ENCODE measurements at places on chromosomes 16 and 17.
A peak's percentile ranks its signal among the peaks of the same experiment; 100 is the strongest.

- DNase-seq, result no peak
Measured at GRCh38 chr17:27915709-27916108, 22.5 kb upstream of the LYRM9 start.

DNA sequence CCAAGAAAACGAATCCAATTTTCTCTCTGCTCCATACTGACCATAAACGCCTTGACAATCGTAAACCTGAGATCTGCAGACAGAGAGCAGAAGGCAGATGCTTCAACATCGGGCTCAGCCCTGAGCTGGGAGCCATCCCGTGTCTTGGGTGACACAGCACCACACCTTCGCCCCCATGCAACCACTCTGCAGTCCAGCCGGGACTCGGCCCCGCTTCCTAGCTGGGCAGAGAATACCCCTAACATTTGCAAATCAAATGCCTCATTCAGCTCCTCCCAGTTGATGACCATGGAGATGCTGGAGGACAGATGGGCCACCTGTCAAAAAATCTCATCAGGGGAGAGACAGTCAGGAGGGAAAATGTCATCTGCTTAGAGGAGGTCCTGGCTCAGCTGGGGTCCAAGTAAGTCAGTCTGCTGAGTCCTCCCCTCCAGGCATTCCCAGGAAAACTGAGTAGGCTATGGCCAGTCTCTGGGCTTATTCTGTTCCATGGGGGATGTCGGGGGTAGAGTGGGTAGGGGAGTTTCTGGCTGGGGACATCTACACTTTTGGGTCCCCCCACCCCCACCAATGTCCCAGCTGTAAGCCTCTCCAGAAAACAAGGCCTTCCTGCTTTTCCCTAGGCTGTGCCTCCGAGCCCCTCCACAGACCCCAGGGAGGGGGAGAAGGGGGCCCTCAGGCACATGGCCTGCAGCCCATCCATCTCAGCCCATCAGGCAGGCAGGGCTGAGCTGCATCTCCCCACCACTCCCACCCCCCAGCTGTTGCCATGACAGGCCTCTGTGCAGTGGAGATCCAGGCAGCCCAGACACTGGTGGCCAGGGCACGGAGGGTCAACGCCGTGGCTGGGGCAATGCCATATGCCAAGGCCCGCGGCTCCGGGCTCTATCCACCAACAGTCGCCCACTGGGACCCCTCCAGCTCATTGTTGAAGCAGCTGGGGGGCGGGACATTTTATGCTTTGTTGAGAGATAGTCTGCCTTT lies 158.6 kb downstream of the AXIN2 start:
- peak; percentile 23 for DNase-seq

- DNase-seq, result no peak
Measured at GRCh38 chr17:31078290-31078689, 16.5 kb upstream of the NF1 start.

GRCh38 chr16:83768986-83769385 lies 38.8 kb upstream of the HSBP1 start:
- no peak for DNase-seq

DNA sequence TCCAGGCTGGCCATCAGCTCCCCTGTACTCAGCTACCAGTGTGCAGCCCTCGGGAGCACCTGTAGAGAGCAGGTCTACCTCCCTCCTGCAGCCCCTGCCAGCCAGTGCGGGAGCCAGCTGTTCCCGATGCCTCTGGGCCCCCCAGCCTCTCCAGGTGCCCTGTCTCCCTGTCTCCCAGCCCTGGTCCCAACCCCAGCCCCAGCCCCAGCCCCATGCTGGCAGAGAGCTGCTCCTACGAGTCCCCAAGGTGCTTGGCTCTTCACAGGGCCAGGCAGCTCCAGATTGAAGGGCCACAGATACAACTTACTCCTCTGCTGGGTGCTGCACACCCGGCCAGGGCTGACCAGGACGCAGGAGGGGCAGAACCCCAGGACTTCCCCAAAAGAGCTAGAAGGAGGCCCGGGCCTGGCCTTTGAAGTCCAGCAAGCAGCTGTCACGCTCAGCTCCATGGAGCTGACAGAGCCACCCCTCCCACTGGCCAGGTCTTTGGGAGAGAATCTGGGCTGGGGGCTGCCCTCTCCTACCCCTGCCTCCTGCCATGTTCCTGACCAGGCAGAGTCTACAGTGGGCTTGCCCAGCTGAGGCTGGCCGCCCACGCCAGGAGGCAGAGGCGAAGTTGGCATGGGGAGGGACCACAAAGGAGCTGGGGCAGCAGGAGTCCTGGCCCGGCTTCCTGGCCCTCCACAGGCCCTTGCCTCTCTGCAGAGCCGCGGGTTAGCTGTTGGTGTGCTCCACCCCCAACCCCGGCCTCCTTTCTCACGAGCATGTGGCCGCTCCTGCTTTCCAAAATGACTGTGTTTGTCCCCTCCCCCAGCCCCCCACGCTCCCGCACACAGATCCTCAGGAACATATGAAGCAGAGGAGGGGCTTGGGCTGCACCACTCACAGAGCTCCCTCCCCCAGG lies 9.5 kb upstream of the ADAM11 start:
- no peak for DNase-seq

DNA sequence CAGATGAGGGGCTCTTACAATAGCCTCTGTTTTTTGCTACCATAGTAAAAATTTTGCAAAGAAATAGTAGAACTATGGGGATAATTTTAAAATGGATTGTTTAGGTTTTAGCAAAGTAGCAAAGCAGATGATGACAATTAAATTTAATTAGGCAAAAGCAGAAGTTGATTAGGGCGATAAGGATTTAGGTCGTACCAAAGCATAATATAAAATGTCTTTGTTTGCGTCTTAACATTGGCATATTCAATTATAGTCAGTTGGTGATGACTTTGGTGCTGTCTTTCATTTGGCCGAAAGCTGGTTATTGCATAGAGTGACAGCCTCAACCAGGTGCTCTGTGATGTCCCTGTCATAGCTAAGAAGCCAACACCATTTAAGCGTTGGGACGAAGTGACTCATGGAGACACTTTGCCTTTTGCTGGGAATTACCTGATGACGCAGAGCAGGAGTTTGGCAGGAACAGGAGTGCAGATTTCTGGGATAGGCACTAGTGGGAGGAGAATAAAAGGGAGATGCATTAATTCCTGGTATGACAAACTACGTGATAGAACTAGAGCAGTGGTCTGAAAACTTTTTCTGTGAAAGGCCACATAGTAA lies 38.3 kb downstream of the MAP2K6 start:
- DNase-seq, result no peak

DNA sequence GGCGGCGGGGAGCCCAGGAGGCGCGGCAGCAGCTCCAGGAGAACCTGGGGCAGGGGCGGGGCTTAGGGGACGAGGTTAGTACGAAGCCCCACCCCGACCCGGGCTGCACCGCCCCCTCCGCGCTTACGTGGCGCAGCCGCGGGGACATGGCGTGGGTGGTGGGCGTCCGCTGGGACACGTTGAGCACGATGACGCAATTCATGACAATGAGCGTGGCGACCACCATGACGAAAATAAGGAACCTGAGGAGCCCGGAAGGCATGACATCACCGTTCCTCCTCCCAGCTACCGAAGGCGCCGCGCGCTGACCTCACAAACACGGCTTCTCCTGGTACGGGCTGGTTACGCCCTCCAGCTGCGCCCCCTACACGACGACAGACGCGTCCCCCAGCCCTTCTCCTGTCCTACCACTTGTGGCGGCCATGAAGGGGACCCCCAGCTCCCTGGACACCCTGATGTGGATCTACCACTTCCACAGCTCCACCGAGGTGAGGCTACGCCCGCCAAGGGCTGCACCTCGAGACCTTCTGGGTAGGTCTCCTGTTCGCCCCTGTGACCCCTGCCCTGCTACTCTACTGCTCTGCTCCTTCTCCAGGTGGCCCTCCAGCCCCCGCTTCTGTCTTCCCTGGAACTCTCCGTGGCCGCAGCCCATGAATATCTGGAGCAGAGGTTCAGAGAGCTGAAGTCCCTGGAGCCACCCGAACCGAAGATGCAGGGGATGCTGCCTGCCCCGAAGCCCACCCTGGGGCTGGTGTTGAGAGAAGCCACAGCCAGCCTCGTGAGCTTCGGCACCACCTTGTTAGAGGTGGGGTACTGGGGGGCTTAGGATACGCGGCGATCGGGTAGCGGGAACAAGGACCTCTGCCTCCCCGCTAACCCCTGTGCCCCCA lies at the start of gene C17orf107:
Gene C17orf107, plus strand, starts transcription at position 196 of the 890 bp plus-strand sequence. Its CDS starts 227 bp downstream, at position 423.
- no peak for DNase-seq

GRCh38 chr17:42853597-42853967 lies 2.6 kb downstream of the AOC3 start:
- no peak for DNase-seq

GRCh38 chr17:81999976-82000802 lies 22.5 kb downstream of the CENPX start:
- no peak for DNase-seq

- DNase-seq, result no peak
Measured at GRCh38 chr16:4477966-4478365, 1.8 kb downstream of the HMOX2 start.

GRCh38 chr17:2710803-2711607 lies 559 bp downstream of the CLUH start:
- DNase-seq, result no peak

DNA sequence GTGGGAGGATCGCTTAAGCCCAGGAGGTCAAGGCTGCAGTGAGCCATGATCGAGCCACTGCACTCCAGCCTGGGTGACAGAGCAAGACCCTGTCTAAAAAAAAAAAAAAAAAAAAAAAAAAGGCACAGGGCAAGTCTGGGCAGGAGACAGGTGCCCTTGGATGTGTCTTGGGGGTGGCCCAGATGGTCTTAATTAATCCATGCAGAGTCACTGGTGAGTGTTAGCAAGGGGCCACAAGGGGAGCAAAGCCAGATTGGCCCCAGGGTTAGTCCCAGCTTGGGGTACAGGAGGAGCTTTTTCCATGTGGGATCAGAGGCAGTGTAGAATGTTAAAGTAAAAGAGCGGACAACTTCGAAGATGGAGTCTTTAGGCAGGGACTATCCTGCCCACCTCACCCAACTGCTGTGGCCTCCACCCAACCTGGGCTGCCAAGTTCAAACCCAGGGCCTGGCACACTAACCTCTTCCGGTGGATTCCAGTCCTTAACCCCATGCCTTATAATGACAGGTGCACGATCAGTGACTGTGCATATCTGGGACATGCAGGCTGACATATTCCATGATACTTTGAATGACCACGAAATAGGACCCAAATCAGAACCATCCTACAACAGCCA lies 32.2 kb upstream of the MFSD6L start:
- DNase-seq, result no peak

- peak; percentile 35 for DNase-seq
Measured at GRCh38 chr17:44920565-44920940, 5.3 kb upstream of the GFAP start.

- DNase-seq, result no peak
Measured at GRCh38 chr16:49504023-49504364, 130.4 kb downstream of the C16orf78 start.

- no peak for DNase-seq
Measured at GRCh38 chr17:46025510-46026165, 26.6 kb downstream of the STH start.

GRCh38 chr16:13437413-13437795 lies 482.6 kb upstream of the ERCC4 start:
- DNase-seq, result no peak

DNA sequence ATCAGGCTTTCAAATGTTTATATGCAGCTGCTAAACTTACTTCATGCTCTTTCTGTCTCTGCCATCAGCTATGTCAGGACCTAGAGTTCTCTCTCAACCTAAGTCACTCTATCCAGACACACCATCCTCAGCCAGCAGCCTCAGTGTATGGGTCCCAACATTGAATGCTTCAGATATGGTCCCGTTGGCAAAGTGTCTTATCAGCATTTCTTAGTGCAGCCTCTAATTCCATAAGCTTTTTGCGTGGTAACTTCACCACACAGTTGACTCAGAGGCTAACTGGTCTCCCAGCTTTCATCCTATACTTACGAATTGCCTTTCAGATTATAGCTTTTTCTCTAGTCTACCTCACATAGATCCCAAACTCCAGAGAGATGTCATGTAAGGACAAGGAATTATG lies 402.9 kb upstream of the EEF2KMT start:
- no peak for DNase-seq

Measured in NCI-H524 (cell line).